Tongue (tissue), 3 donors: ENCODE measurements at places on chromosomes 2 and 18. TPM values are rescaled to one million over a fixed set of nuclear protein-coding genes. Genes with fewer than 3 reads are reported as not detected.

The HOXD8 gene
- total RNA-seq, result 2.7 TPM

The SCTR gene
- total RNA-seq, result 0.21 TPM

The TFPI gene
- 52.1 TPM for total RNA-seq

The NPAS2 gene
- total RNA-seq, result 14.6 TPM

DNA sequence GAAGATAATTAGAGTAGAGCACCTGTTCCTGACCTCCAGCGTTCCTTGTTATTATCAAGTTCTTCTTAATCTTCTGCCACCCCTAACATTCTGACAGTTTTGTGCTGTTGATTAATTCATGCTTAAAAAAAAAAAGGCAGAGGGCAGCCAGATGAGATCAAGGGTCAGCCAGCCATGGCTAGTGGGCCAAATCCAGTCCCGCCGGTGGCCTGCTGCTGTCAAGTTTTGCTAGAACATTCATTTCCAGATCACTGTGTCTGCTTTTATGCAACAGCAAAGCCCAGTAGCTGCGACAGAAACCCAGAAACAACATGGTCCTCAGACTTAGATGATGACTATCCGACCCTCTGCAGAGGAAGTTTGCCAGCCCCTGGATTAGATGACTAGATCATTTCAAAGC is 101.6 kb downstream of the RNF144A start:
- DNase-seq, result no peak
